Activated T-helper 9 cell treated with anti-CD3 and anti-CD28 coated beads, Interleukin-2, amount 50 U/mL, for 16 hours (primary cell): ENCODE measurements at places on chromosomes 1 and 21.

DNA sequence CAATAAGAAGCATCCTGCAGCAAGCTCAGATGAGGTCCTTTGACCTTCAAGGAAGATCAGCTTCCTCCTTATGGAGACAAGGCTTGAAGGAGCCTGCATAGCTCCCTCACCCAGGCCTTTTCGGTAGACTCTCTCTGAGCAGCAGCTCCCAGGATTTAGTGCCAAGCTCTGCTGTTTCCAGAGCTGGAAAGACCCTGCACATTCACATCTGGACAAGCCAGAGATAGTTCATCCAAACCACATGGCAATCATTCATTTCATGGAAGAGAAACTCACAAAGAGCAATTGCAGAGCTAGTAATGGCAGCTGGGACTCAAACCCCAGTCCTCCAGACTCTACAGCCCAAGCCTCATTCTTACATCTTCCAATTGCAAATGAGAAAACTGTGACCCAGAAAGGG lies 76.4 kb upstream of the EDN2 start:
- no peak for DNase-seq

- DNase-seq = peak; percentile 16
Measured at GRCh38 chr1:231315887-231316286, 21.8 kb downstream of the EXOC8 start.

DNA sequence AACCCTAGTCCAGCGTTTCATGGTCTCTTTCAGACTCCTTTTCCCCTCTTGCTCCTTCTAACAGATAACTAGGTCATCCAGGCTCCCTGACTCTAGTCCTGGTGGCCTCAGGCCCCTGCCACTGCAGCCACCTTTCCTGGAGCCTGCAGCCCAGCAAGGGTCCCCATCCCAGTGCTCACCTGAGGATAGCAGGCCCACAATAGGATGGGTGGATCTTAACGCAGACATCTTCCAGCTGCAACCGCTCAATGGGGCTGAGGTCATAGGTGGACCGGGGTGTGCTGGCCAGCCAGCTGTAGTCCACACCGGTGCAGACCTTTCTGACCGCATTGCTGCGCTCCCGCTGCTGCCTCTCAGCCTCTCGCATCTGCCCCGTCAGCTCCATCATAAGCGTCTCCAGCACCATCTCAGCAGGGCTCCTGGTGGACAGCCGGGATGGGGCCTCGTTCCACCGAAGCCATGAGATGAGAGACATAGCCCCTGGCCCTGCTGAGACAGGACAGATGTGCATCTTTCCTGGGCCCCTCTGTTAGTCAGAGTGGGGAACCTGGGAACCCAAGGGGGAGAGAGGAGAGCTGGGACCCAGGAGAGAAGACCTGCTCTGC lies 10.9 kb downstream of the RD3 start:
- no peak for DNase-seq

- DNase-seq = no peak
Measured at GRCh38 chr1:18868801-18869424, 9.5 kb upstream of the TAS1R2 start.

GRCh38 chr1:236534151-236534651 lies 10.4 kb downstream of the LGALS8 start:
- no peak for DNase-seq

DNA sequence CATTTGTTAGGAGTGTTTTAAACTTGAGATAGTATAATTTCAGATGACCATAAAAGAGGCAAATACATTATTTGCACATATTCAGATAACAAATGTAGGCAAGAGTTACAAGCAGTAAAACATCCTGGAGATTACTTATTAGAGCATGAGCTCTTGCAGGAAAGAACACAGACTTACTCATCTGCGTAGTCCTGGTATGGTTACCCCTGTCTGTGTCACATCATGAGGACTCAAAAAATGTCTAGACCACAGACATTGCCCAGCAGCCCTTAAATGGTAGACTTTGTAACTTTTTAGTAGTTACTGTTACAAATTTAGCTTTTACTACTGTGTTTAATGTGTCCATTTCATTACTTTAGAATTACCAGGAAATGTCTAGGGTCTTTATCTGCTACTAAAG lies 12.8 kb downstream of the CACHD1 start:
- DNase-seq = no peak

GRCh38 chr1:44489481-44489880 lies 84.4 kb downstream of the RNF220 start:
- no peak for DNase-seq
